Liver (tissue), 10 donors: ENCODE measurements at places on chromosomes 2 and 18.
A peak's percentile ranks its signal among the peaks of the same experiment; 100 is the strongest.

DNA sequence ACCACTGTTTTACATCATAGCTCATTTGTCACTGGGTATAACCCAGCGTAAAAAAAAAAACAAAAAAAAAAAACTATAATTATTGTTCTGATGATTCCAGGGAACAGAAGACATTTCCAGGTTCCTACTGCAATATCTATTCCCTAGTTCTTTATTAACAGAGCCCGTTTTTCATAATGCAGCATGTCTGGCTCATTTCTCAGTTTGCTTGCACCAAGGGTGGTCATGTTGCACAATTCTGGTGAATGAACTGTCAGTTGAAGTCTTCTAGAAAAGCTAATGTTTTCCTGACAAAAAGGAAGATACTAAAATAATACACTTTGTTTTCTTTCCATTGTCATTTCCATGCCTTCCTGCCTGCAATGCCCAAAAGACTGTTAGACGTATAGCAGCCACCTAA lies 180.1 kb downstream of the RDH14 start:
- no peaks in the 10 kb centered on the region for H3K36me3 ChIP-seq
- no peak overlapping the region for H3K27ac ChIP-seq
- no peaks in the 10 kb centered on the region for H3K27me3 ChIP-seq
- no peak overlapping the region for H3K4me3 ChIP-seq
- H3K4me1 ChIP-seq, result no peaks in the 10 kb centered on the region

DNA sequence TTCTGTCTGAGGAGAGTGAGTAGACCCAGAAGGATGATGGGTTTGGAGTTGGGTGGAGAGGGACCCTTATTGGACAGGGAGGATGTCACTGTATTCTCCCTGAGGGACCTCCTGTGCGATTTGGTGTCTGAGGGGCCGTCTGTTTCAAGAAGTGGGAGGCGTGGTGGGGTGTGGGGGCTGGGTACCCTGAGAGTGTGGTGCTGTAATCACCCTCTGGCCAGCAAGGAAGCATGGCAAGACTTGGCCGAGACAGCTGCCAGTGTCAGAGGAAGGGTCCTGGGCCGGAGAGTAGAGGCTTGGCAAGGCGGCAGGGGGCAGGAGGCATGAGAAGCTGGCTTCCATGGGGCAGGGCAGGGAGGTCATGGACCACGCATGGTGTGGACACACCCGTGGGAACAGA lies 43.1 kb downstream of the CTIF start:
- H3K27ac ChIP-seq, result peak overlapping the region; percentile 71
- H3K27me3 ChIP-seq, result no peaks in the 10 kb centered on the region
- peaks cover 8% of the 10 kb centered on the region for H3K4me1 ChIP-seq
- no peak overlapping the region for H3K4me3 ChIP-seq

DNA sequence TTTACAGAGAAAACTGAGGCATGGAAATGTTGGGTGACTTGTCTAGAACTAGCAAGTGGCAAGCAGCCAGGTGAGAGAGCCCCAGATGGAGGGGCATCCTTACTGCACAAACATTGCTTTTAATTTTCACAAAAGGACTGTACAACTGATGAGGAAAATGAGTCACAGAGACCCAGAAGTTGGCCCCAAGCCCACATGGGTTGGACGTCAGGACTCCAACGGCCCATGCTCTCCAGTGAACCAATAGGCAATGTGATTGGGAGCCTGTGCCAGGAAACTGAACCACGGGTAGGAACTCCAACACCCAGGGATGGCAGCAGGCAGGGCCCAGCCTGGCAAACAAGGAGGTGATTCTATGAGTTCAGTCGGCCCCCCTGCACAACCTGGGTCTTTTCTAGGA lies 50.8 kb downstream of the PID1 start:
- H3K27ac ChIP-seq, result no peak overlapping the region
- H3K4me1 ChIP-seq, result peaks cover 4% of the 10 kb centered on the region
- no peak for DNase-seq

DNA sequence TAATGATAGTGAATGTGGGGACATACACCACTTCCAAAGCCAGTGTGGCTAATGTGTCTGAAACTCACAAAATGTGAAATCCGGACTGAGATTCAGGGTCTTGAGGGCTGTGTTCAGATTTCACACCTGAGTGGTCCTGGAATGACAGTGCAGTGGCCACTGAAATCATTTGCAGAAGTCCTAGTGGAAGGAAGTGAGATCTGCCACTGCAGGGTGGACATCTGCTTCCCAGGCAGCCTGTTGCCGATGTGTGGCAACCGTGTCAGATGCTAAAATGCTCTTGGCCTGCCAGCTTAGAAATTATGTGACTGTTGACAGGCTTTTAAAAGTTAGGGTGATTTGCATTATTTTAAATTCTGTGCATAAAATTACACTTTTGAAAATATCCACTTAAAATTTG lies 77.8 kb upstream of the TMEM200C start:
- DNase-seq, result no peak
- H3K36me3 ChIP-seq, result no peaks in the 10 kb centered on the region
- H3K4me3 ChIP-seq, result no peak overlapping the region
- no peaks in the 10 kb centered on the region for H3K4me1 ChIP-seq
- no peaks in the 10 kb centered on the region for H3K27me3 ChIP-seq
- H3K27ac ChIP-seq, result no peak overlapping the region

DNA sequence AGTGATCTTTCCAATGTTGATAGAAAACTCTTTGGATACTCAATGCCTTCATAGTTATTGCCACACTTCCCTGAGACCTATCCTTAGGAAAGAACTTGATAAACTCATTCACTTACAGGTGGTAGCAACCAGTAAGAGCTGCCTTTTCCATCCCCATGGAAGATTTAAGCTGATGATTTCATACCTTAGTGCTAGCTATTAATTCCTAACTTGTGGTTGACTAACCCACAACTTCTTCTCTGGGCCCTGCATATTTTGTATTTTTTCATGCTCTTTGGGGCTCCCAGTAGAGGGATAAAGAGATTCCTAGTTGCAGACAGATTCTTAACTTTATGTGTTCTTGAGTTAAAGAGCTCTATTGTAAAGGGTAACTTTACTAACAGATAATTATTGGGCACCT lies 25.2 kb upstream of the SIX3 start:
- no peaks in the 10 kb centered on the region for H3K27me3 ChIP-seq
- no peaks in the 10 kb centered on the region for H3K4me1 ChIP-seq
- DNase-seq, result no peak
- H3K4me3 ChIP-seq, result no peak overlapping the region
- no peaks in the 10 kb centered on the region for H3K36me3 ChIP-seq

GRCh38 chr2:137675584-137676327 lies 288.5 kb upstream of the HNMT start:
- no peaks in the 10 kb centered on the region for H3K36me3 ChIP-seq
- H3K4me1 ChIP-seq, result no peaks in the 10 kb centered on the region
- H3K27ac ChIP-seq, result no peak overlapping the region
- no peak for DNase-seq
